ENCODE measurements at places on chromosomes 16 and 17.

DNA sequence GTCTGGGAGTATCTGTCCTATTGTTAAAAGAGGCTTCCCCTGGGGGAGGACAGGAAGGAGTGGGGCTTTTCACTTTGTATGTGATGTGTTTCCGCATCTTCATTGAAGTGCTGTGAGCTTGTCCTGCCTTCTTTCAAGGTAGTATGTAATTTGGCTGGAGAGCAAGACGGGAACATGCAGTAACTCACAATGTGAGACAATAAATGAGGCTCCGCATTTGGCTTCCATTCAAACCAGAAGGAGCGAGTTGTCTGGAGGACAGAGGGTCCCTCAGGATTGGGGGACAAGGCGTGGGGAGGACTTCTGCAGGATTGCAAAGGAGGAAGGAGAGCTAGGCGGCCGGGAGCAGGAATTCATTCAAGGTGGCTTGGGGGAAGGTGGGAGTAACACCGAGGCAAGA, 203.5 kb downstream of the RBFOX3 start:
- DNase-seq = no peak

DNA sequence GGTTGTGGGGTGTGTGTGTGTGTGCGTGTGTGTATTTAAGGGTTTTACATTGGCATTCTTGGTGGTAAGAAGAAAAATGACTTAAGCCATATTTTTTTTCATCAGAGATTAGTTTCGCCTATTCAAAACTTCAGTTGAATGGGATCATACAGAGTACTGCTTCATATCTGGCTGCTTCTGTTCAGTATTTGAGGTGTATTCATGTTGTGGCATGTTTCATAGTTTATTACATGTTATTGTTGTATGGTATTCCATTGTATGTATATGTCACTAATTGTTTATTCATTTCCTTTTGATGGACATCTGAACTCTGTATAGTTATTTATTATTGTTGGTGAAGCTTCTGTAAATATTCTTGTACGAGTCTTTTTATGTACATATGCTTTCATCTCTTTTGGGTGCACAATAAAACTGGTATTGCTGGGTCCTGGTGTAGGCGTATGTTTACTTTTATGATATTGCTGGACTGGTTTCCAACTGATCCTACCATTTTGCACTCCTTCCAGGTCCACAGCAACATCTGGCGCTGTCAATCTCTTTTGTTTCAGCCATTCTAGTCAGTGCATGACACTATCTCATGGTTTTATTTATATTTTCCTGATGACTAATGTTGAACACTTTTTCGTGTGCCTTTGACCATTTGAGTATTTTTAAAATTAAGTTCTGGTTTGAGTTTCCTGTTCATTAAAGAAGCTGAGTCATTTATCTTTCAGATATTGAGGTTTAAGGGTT, 77.4 kb upstream of the MAF start:
- no peak for DNase-seq

GRCh38 chr17:4715063-4715744, 4.8 kb downstream of the ARRB2 start:
- no peak for DNase-seq

DNA sequence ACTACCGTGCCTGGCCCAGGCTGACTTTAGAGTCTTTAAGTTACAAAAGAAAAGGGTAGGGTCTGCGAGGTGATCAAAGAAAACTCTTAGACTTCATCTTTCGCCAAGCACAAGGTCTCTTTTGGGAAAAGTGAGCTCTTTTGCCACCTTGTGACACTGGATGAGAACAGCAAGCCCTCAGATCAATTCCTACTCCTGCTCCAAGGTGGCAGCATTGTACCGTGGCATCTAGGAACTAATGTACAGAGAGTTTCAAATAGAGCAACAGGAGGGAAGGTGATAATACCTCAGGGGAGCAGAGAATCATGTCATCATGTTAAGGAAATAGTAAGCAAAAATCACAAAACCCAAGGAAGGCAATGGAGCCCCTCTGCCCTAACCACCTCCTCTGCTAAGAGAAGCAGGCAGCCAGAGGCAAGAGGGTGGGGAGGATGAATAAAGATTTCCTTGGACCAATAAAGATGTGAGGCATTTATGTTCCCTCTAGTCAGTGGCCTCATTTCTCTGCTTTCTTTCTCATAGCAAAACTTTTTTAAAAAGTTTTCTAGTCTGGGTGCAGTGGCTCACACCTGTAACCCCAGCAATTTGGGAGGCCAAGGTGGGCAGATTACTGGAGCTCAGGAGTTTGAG, 2.1 kb upstream of the C17orf78 start:
- DNase-seq = peak; percentile 35

DNA sequence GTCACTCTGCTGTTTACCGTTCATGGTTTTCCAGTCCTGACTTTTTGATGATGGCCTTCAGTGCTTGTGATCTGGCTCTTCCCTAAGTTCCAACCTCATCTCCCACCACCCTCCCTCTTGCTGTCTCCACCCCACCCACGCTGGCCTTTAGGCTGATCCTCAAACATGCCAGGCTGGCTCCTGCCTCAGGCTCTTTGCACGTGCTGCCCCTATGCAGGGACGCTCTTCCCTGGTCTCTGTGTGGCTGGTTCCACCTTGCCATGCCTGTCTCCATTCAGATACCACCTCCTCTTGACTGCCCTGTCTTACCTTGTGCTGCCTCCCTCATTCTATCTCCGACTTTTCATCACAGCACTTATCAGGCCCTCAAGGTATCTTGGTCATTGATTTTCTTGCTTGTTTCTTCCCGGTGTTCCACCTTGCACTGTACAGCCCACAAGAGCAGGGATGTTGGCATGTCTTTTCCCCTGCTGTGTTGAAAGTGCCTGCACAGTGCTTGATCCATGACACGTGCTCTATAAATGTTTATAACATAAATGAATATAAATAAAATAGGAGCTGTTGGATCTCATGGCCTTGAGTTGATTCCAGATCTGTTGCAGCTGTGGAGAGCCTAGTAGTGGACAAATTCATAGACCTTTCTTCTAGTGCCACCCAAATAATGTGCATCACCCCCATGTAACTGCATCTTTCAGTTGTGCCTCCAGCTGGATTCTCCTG, 229.0 kb downstream of the SNX29 start:
- DNase-seq = no peak

DNA sequence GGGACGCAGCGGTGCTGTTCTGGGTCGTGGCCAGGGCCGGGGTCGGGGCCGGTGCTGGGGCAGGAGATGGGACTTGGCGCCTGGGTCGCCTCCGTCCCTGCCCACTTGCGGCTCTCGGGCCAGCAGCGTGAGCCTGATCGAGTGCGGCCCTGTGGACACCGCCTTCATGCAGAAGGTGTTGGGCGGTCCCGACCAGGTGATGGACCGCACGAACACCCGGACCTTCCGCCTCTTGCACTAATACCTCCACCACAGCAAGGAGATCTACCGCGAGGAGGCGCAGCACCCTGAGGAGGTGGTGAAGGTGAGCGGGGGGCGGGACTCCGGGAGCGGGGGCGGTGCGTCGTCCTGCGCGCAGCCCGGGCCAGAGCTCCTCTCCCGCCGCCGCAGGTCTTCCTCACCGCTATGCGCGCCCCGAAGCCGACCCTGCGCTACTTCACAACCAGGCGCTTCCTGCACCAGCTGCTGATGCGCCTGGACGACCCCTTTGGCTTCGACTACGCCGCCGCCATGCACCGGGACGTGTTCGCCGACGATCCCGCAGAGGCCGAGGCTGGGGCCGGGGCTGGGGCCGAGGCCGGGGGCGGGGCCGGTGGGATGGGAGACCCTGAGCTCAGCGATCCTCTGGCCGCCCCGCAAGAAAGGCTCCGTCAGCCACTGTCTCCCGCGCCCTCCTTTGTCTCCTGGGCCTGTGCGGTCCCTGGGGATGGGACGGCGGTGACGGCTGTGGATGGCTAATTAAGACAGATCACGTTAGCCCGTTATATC, 4.5 kb upstream of the HSD17B1 start:
- DNase-seq = no peak

- DNase-seq = no peak
These were observed 190.9 kb downstream of the CCDC182 start for GRCh38 chr17:57553991-57554825.

- no peak for DNase-seq
These were observed 272 bp downstream of the CCL2 start for GRCh38 chr17:34255381-34255732.

DNA sequence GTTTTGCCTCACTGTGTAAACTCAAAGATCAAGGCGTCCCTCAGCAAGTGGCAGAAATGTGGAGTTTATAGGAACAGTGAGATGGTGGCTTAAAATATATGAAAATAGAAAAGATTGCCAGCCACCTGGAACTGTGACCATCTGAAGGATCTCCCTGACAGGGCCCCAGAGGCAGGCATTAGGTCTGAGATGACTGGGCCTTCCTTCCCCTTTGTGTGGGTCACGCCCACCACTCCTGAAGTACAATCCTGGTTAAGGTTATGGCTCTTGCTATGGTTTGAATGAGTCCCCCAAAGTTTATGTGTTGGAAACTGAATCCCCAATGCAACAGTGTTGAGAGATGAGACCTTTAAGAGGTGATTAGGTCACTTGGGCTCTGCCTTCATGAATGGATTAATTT, 6.4 kb downstream of the ST6GALNAC2 start:
- no peak for DNase-seq

- DNase-seq = no peak
These were observed 2.6 kb downstream of the NUP88 start for GRCh38 chr17:5416901-5417300.

- DNase-seq = no peak
These were observed 108.3 kb downstream of the YPEL2 start for GRCh38 chr17:59439741-59440211.

- no peak for DNase-seq
These were observed 3.9 kb downstream of the GLIS2 start for GRCh38 chr16:4319454-4320421.

DNA sequence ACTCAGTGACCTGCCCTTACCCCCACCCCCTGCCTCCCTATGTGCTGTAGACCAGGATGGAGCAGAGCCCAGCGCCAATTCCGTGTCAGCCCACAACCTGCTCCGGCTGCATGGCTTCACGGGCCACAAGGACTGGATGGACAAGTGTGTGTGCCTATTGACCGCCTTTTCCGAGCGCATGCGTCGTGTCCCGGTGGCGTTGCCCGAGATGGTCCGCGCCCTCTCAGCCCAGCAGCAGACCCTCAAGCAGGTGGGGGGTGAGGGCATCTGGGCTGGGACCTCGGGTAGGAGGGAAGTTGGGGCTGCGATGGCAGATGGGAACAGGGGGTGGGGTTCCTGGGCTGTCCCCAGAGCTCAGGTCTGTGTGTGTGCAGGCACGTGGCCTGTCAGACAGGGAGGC, 6.3 kb upstream of the CACNA1G start:
- no peak for DNase-seq

DNA sequence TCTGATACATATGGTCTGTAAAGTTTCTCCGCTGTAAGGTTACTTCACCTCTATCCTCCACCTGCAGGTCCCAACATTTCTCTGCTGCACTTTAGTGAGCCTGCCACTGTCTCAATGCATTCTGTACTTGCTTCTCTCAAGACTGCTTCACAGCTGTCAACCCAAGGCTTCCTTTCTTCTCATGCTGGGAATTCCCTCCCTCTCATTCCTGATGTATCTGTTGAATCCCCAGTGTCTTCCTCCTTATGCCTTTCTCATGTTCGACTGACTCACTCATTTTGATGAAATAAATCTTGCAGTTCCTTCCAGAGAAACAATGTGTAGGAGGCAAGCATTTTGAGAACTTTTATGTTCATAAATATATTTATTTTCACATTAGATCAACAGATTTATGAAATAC, 288.3 kb downstream of the CNTNAP4 start:
- no peak for DNase-seq

DNA sequence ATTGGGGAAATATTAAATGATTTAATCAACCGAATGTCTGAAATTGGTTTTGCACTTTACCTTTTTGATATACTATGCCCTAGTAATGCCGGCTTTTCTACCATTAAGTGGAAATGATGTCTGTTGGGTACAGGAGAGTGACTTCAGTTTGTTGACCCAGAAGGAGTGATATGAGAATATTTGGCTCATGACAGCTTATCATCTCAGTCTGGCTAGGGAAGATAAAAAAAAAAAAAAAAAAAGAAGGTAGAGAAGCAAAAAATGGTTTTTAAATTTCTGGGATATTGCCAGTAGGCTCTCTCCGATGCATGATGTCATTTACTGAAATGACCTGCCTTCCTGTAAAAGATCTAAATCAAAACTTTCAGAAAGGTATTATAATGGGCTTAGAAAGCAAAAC, 69.0 kb downstream of the CNTNAP4 start:
- no peak for DNase-seq

Data from C1 segment of cervical spinal cord (tissue), 14 donors.